ENCODE measurements at places on chromosomes 6 and 20.

GRCh38 chr6:113873043-113873667, 16.0 kb downstream of the MARCKS start:
- no peak for DNase-seq

DNA sequence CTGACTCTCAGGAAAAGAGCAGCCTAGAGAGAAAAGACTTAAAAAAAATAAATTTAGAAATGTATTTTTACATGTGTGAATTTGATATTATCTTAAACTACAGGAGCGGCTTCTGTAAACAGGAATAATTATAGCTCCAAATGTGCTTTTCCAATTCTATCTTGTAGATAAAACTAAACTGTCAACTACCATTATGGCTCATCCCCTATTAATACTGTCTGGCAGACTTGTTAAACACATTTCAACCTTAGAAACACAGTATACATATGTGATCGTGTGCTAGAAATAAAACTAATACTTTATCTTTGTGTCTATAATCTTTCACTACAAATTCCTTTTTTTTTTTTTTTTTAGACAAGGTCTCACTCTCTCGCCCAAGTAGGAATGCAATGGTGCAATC, 75.8 kb downstream of the CNKSR3 start:
- DNase-seq: no peak

- no peak for DNase-seq
Measured at GRCh38 chr6:124987999-124988591, 25.9 kb downstream of the RNF217 start.

GRCh38 chr6:52568320-52568719, 8.5 kb downstream of the TRAM2 start:
- no peak for DNase-seq

- no peak for DNase-seq
Measured at GRCh38 chr20:18989736-18990474, 176.3 kb downstream of the SCP2D1 start.

All from stimulated activated CD4-positive, alpha-beta T cell treated with anti-CD3 and anti-CD28 coated beads, Interleukin-2, amount 100 ng/mL, for 24 hours (primary cell).